NCI-H2081 (cell line): ENCODE measurements at places on chromosomes 2 and 18.

DNA sequence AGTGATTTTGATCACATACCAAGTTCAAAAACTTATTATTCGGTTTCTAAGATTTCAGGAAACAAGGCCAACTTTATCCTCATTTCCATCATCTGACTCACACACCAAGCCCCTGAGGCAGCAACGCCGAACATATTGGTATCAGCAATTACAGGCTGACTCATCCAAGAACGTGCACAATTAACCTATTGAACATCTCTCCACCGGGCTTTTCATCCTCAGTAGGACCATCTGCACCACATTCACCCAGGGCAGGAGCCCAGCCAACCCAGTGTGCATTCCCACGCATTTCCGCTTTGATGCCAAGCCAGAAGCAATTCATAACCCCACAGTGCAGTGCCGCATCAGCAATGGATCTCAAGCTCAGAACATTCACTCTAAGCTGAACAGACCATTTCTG, 52.9 kb downstream of the SCG2 start:
- peak; percentile 83 for DNase-seq

GRCh38 chr18:74412116-74412880, 44.8 kb downstream of the DIPK1C start:
- no peak for DNase-seq

- DNase-seq: no peak
These were observed 15.5 kb upstream of the METTL21A start for GRCh38 chr2:207640661-207641060.

- DNase-seq: no peak
These were observed 1.8 kb downstream of the SLC4A3 start for GRCh38 chr2:219628986-219629901.

- no peak for DNase-seq
These were observed 183.8 kb downstream of the MYT1L start for GRCh38 chr2:2146969-2147900.

DNA sequence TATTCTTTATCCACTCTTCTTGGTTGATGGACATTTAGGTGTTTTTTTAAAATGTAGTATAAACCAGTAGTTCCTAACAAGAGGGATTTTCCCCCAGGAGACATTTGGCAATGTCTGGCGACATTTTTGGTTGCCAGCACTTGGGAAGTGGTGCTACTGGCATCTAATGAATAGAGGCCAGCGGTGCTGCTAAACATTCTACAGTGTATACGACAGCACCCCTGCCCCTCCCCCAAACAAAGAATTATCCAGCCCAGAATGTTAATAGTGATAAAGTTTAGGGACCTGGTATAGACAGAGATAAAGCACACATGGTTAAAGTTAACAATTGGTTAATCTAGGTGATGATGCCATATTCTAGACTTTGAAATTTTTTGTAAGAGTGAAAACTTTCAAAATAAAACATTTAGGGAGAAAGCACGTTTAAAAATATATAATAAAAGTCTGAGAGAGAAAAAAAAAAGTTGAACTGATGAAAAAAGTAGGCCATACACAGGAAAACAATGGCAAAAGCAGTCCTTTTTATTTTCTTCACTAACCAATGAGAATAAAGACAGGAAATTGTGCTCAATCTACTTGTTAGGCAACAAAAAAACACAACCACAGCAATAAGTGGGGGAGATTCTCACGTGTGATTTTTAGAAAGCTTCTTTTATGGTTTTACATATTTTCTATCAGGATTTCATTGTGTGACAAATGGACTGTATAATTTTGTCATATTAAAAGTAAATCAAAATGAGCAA, 14.8 kb downstream of the FBXO48 start:
- DNase-seq: no peak

DNA sequence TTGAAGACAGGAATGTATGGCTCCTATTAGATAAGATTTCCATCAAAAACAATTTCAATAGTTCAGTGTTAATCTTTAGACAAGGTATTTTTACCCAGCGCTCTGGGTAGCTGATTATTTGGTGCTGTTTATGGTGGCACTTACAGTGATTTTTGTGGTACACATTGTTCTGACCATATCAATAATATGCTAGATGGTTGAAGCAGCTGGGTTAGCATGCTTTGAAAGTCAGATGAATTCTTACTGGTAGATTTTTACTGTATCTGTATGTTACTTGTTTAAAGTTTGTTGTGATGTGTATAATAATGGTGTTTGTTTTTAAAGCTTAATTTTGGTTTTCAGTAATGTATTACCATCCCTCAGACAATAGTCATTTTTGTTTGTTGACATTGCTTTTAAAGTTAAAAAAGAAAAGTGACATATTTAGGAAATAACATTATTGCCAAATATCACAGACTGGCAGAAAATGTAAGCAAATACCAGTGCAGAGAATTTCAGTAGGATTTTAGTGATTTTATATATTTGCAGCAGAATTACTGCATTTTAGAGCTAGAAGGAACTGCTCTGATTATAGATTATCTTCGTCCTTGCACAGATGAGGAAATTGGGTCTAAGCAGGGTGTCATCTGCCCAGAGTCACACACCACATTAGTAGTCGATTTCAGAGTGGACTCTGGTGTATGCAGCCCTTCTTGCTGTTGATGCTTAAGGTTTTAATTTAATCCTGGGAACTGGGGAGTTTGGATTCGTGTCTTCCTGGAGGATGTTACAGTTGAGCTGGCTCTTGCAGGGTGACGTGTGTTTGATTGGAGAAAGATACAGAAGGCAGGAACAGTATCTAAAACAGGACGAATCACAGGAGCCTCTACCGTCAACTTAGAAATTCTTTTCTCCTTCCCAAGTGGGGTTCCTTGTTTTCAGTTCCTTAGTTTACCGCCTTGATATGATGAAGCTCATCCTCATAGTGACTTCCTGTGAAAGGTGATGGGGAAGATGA, 6.6 kb downstream of the SOCS6 start:
- no peak for DNase-seq

- no peak for DNase-seq
These were observed 223.2 kb downstream of the PMAIP1 start for GRCh38 chr18:60123031-60123430.

DNA sequence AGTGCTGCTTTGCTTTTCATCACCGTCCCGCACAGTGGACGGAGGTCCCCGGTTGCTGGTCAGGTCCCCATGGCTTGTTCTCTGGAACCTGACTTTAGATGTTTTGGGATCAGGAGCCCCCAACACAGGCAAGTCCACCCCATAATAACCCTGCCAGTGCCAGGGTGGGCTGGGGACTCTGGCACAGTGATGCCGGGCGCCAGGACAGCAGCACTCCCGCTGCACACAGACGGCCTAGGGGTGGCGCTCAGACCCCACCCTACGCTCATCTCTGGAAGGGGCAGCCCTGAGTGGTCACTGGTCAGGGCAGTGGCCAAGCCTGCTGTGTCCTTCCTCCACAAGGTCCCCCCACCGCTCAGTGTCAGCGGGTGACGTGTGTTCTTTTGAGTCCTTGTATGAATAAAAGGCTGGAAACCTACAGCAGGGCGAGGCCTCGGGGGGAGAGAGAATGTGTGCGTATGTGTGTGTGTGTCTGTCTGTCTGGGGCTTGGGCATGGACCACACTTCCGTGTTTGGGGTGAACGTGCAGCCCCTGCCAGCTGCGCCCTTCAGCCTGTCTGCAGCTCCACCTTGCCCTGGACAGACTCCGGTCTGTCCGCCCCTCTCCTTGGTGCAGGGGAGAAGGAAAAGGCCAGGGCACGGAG, 32.3 kb downstream of the GPC1 start:
- no peak for DNase-seq

GRCh38 chr2:60771508-60771907, 15.4 kb downstream of the PAPOLG start:
- DNase-seq: no peak

DNA sequence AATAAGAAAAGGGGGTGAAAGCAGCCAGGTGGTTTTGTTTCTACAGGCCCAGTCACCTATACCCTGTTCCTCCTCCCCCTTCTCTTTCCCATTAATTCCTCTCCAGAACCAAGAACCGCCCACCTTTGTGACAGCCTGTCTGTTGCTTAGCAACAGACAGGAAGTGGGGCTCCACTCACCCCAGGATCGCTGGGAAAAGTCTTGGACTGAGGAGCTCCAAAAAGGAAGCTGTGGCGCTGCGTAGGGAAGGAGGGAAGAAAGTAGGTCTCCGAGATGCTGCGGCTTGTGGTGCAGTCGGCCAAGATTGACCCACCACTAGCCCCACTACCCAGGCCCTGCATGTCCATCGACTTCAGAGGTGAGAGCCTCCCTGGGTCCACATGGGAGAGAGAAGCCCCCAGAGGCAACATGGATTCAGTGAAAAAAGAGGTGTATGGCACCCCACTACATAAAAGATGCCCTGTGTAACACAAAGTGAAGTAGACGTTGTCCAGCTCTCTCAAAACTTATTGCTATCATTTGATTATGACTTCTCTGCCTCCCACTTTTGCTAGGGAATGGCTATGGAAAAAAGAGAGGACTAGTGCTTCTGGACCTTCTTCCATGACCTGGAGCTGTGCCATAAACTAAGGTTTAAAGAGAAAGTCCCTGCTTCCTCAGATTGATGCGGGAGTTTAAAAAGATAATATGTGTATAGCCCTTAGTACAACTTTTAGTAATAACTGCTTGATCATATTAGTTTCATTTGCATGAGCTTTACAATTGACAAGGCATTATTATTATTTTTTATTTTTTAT, at the start of gene FER1L5:
TSS of gene FER1L5 (plus strand) at position 201 of the 797 bp plus-strand sequence. CDS start at position 274, 73 bp downstream.
- DNase-seq: peak; percentile 12

DNA sequence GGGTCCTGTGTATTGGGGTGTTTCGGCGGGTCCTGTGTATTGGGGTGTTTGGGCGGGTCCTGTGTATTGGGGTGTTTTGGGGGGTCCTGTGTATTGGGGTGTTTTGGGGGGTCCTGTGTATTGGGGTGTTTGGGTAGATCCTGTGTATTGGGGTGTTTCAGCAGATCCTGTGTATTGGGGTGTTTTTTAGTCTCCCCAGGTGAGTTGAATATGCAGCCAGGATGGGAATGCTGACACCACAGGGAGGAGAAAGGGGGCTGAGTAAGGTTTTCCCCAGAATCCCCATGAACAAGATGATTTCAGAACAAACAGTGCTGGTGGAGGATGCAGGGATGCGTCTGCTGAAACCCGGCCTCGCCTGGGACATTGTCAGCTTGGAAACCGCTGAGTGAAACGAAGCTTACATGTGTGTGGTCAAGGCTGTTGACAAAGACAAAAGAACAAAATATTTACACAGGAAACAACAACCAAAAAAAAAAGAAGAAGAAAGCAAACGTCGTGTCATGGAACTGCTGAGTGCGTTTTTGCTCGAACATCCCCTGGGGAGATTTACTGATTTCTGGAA, 88.5 kb upstream of the ODC1 start:
- peak; percentile 11 for DNase-seq

DNA sequence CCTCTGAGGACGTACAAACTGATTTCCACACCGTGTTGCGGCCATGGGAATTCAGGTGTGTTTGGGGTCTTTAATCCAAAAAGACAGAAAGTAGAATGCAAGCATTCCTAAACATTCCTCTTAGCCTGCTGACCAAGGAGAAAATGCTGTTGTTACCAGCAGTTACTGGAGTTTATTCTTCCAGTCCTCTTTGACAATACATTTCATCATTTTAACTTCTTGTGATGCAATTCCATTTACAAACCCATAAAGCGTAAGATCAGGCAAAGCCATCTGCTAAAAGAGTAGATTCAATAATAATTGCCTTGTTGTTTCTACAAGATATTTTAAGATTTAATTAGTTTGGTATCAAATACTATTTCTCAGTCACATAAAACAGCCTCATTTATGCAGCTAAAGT, 32.7 kb downstream of the SPIRE1 start:
- no peak for DNase-seq

GRCh38 chr2:220078439-220078838, 451.0 kb downstream of the SLC4A3 start:
- DNase-seq: no peak
